Motor neuron (in vitro differentiated cells): ENCODE measurements at places on chromosomes 6 and 20. TPM values are rescaled to one million over a fixed set of nuclear protein-coding genes. Genes with fewer than 3 reads are reported as not detected.

HLA-DRA gene
- total RNA-seq, result not detected in 2 replicates

DNA sequence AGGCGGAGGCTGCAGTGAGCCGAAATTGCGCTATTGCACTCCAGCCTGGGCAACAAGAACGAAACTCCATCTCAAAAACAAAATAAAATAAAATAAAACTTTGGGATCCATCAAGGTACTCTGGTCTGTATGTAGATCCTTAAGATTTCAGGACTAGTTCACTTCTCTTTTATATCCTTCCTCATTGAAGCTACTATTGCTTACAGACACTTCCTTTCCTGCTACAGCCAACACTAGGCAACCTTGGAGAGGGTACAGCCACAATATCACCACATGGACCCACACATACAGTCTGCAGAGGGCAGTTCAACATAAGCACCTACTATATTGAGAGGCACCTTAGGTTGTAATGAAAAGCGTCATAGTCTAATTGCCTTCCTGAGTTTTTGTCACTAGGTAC is 113.3 kb downstream of the ATXN1 start:
- ATAC-seq, result no peak

PGC gene
- not detected in 2 replicates for total RNA-seq

DNA sequence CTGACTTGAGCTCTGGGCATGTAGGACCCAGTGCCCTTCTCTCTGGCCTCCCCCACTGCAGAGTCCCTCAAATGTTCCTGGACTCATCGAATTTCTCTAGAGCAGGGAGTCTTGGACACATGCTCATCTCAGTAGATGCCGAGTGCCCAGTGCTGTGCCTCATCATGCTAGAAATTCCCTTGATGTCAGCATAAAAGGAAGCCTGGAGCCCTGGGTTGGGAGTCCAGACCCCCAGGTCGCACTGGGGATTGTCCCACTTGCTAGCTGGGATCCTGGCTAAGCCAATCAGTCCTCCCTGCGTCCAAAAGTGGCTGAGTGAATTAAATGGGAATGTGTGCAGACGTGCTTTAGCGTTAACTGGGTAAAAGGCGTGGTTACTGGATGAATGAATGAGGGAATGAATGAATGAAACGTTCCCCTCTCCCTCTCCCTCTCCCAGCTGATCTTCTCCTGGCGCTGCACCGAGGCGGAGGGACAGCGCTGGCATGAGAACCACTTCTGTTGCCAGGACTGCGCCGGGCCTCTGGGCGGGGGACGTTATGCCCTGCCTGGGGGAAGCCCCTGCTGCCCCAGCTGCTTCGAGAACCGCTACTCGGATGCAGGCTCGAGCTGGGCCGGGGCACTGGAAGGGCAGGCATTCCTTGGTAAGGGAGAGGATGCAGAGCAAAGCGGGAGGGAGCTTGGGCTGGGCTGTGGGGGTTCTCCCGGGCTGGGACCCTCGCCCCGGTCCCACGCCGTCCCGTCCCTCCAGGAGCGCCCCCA is 1.6 kb upstream of the TOMM6 start:
- ATAC-seq, result peak; percentile 5

GRCh38 chr20:60749804-60750602 is 502.1 kb upstream of the CDH4 start:
- no peak for ATAC-seq

FOXP4 gene
- total RNA-seq, result 8.8 and 10.2 TPM in 2 replicates

DNA sequence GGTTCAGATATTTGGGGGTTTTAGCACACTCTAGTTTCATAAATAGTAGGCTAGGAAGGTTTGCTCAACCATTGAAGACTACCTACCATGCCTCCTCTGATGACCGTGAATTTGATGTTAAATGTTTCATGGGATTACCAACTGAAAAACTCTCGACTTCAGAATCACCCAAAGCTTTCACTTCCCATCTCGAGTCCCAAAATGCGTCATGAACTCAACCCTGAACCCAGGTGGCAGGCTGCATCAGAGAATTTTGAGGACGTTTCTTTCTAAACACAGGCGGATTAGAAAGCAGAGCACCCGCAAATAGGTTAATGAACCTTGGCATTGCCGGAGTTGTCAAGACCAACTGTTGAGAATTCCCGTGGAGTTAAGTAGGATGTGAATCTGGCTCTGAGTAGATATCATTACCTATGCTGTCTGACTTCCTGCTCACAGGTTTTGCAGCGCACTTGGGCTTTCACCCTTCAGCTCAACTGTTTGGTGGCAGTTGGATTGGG is 98.4 kb upstream of the ADTRP start:
- no peak for ATAC-seq

DNA sequence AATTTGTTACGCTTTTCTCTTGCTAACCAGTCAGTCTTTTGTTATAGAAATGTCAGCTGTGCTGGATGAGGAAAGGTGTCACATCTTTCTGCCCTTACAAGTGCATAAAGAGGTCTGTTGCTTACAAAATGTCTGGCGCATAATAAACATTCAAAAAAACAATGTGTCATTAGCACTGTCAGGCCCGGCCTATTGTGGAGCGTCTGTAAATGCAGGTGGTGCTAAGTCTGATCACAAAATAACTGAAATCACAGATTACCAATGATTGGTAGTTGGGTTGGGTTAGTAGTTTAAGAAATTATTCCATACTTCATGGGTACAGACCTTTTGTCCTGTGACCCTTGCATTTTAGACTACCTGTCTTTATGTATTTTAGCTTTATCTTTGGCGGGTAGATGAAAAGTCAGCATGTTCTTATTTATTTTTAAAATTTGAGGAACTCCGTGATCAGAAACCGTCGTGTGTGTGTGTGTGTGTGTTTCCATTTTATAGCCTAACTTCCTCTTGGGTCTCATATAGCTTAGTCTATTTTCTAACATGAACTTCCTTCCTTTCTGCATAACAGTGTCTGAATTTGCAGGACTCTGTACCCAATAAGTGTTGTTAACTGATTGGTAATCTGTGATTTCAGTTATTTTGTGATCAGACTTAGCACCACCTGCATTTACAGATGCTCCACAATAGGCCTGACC is 88.1 kb upstream of the IFNGR1 start:
- no peak for ATAC-seq

- no peak for ATAC-seq
These were observed 6.5 kb downstream of the HELZ2 start for GRCh38 chr20:63567386-63568169.

DNA sequence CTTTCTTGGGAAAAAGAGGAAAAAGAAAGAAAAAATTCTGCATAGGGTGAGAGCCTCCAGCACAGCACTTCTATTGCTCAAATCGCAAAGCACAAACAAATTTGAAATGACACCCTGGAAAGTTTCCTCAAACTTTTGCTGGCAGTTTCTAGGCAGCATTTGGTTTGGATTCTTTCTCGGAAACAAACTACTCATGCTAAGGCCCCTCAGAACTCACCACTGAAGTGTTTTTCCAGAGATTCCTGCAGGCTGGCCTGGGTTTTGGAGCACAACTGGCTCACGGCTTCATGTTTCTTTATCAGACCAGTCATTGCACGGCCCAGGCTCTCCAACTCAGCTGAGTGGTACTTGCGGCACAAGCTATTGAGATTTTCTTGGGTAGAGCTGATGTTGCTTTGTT is 237.8 kb downstream of the SYNE1 start:
- peak; percentile 22 for ATAC-seq

GRCh38 chr6:104887350-104887749 is 27.6 kb upstream of the HACE1 start:
- ATAC-seq, result peak; percentile 68

DNA sequence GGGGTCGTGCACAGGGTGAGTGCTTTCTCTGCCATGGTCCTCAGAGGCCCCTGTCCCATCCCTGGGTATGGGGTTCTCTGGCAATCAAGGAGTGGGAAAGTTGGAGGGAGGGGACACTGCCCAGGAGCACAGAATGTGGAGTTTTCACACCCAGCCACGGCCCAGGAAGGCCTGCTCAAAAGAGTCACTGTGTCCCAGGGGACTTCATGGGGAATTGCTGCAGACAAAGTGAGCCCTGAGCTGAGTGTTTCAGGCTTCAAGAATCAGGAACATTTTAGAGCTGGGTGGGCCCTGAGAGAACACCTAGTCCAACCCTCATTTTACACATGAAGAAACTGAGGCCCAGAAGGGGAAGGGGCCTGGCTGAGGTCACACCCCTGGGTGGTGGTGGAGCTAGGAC is 5.7 kb downstream of the MAPK13 start:
- ATAC-seq, result no peak

STX11 gene
- total RNA-seq, result 0.26 TPM in 1 of 2 replicates, not detected in the other

ZBTB46 gene
- total RNA-seq, result 2.3 and 4.4 TPM in 2 replicates

SYNE1 gene
- 160 and 217 TPM in 2 replicates for total RNA-seq

DNA sequence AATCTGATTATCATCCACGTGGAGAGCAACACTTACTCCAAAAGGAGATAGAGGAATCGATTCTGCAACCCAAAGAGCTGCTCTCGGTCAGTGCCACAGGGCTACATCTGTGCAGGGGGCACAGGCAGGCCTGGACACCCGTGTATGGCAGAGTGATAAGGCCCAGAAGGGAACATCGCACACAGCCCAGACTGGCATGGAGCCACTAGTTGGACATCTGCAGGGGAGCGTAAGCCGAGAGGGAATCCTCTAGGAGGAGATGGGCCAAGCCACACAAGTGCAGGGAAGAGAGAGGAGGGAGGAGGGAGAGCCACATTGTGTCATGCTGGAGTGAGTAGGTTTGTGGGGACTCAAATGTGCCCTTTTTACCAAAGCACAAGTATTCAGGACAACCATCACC is 50.4 kb upstream of the ENTPD6 start:
- ATAC-seq, result no peak

DNA sequence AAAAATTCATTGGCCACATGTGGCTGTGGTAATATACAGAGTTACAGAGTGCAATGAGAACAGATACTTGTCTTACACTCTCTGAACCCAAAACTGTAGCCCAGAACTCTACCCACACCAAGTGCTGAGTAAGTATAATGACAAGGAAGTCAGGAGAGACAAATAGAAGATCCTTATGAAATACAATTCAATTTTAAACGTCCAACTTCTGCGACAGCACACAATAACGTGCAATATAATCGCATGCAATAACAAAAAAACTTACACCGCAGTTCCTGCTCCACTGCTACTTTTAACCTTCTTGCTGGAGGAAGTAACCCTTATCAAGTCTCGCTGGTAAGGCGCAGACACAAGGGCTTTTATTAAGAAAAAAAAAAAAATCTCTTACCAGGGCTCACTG is 881 bp downstream of the SFT2D1 start:
- no peak for ATAC-seq
